ENCODE measurements at places on chromosomes 6 and 20. TPM values are rescaled to one million over a fixed set of nuclear protein-coding genes. Genes with fewer than 3 reads are reported as not detected.

- DNase-seq: no peak
These were observed 41.3 kb upstream of the NAA20 start for GRCh38 chr20:19975901-19976300.

- no peak for DNase-seq
These were observed 3.2 kb upstream of the KIAA0408 start for GRCh38 chr6:127462376-127462775.

DNA sequence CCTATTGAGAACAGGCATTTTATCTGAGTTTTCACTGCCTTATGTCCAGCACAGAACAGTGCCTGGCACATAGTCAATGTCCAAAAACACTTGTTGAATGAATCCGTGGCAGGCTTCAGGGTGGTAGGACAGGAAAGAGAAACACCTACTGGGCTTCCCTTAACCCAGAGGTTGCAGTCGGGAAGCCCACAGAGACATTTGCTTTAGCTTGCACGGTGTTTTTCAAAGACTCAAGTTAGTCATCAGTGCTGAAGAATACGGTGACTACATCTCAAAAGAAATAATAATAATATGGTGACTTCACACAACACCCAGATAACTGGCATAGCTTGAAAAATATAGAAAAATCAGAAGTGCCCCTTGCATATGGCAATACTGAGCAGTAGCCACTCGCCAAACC lies 160.4 kb downstream of the CD83 start:
- DNase-seq: no peak

DNA sequence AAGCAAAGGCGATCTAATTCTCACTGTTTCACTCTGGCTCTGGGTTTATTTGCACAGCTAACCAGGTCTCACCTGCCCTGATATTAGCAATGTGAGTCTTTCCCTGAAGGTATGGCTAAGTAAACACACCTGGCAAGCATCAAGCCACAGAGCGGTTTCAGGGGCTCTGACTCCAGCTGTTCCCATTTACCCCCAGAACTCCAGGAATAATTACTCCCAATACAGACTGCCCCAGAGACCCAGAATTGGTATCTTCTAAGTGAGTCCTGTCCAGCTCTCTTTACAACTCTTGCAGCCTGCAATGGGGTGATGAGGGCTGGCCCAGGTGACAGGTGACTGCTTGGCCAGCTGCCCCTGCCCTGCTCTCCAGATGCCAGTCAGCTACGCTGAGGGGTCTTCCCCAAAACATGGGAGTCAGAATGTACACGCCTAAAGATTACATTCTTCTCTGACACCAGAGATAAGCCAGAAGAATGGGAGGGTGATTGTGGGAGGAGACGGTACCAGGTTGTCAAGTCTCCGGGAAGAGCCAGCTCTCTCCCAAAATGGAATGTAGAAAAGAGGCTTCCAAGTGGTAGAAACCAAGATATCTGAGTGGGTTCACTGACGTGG lies 4.9 kb upstream of the LRRN4 start:
- no peak for DNase-seq

GRCh38 chr6:21907291-21907690 lies 313.7 kb downstream of the SOX4 start:
- DNase-seq: no peak

DNA sequence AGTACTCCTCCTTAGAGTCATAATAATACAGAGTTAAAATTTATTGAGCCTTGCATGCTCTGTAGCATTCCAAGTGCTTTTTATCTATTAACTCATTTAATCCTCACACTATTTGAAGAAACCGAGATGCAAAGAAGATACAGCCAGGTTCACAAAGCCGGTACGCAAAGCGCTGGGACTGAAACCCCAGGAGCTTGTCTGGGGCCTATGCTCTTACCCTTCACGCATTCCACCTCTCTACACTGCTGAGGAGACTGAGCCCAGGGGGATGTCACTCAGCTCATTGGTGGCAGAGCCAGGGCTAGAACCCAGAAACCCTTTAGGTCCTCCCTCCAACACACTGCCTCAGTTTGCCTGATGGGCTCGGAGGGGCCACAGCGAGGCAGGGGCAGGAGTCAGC lies 19.7 kb upstream of the MRPS18A start:
- DNase-seq: no peak

DNA sequence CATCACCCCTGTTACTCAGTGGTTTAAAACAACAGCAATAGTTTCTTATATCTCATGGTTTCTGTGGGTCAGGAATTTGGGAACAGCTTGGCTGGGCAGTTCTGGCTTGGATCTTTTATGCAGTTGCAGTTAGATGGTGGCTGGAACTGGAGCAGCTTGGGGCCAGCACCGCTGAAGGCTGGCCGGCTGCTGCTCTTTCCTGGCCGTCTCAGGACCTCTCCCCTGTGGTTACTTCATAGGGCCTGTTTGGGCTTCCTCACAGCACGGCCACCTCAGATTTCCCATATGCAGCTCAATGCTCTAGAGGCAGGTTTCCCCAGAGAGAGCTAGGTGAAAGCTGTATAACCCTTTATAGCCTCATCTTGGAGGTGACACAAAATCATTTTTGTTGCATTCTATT lies 15.6 kb downstream of the PKIG start:
- DNase-seq: no peak

CNR1 gene
- 143 TPM for total RNA-seq

CUTA gene
- total RNA-seq: 384 TPM
